ENCODE measurements at places on chromosomes 12 and 14.

- no peak for DNase-seq
Measured at GRCh38 chr14:90593254-90594040, 196.6 kb downstream of the CALM1 start.

DNA sequence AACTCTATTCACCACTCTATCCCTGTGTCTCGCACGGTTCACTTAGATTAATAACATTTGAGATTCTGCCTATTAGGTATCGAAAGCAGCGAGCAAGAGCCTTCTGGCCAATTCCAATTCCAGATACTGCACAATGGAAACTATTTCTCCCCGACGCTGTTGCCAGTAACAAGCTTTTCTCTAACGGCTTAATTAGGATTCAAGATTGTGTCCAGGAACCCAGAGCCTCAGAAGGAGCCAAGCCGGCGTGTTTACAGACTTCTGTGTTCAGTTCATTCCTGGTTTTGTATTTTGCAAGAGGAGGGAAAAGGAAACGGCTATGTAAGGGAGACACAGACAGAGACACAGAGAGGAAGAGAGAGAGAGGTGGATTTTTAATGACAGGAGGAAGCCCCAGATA is 185.6 kb downstream of the DICER1 start:
- peak; percentile 20 for DNase-seq

GRCh38 chr14:58904776-58905175 is 267.0 kb downstream of the DACT1 start:
- DNase-seq: peak; percentile 87

DNA sequence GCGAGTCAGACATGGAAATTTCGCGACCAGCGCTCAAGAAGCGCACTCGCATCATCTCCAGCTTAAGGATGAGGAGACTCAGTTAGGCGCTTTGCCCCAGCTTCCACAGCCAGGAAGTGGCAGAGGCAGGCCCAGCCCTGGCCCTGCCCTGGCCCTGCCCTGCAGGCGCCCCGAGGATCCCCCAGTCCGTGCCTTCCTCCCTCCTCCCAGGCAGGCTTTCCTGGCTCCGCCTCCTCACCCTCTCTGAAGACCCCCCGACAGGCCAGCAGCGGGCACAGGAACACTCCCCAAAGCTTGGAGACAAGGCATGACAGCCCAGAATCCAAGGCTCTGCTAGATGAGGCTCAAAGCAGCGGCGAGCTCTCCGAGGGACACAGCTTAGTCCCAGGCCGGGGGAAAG is 25.1 kb downstream of the UBR7 start:
- DNase-seq: no peak

GRCh38 chr12:59151243-59151642 is 230.9 kb upstream of the LRIG3 start:
- peak; percentile 73 for DNase-seq

GRCh38 chr14:85319101-85319500 is 210.8 kb upstream of the FLRT2 start:
- DNase-seq: no peak

GRCh38 chr14:62015243-62015642 is 253.0 kb downstream of the SNAPC1 start:
- DNase-seq: peak; percentile 2

DNA sequence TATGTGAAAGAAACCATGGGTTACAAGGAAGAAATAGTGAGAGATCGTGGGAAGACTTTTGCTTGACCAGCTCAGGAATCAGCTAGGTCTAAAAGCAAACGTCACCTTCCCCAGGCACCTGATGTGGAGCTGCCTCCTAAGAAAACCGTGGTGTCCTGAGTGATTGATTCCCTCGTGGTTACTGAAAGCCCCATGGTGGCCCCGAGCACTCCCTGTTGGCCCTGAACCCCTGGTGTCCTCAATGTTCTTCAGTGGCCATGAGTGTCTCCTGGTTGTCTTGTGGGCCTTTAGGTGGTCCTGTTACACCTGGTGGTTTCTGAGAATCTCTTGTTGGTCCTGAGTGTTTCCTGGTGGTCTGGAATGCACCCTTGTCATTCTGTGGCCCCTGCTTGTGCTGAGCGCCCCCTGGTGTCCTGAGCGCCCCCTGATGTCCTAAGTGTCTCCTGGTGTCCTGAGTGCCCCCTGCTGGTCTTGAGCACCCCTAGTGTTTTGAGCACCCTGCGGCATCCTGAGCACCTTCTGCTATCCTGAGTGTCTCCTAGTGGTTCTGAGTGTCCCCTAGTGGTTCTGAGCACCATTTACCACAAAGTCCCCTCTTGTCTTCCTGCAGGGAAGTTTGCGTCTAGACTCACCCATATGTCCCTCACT is 518.7 kb downstream of the TMEM121 start:
- no peak for DNase-seq

GRCh38 chr12:53530061-53530460 is 22.8 kb upstream of the NPFF start:
- DNase-seq: no peak

DNA sequence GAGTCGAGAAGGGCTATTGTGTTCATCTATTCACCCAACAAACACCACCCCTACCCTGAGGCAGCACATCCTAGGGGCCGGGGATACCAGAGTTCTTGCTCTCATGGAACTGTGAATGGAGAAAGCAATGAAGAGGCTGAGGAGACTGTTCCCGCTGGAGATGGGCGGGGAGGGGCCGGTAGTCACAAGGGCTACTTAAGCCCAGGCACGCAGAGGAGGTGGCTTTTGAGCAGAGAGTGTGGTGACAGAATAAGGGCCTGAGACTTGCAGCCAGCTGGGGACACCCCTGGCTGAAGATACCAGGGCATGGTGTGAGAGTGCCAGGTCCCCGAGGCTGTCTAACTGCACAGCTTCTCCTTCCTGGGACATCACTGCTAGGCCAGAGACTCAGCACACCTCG is 114.1 kb upstream of the EVL start:
- no peak for DNase-seq

- no peak for DNase-seq
Measured at GRCh38 chr14:51792809-51793208, 67.6 kb upstream of the GNG2 start.

GRCh38 chr12:124568431-124569374 is 1.3 kb upstream of the NCOR2 start:
- DNase-seq: peak; percentile 98

GRCh38 chr12:94147991-94148738 is at the start of gene PLXNC1:
PLXNC1 (plus strand) TSS chr12:94148577; CDS start chr12:94148972, 395 bp downstream.
- peak; percentile 48 for DNase-seq

DNA sequence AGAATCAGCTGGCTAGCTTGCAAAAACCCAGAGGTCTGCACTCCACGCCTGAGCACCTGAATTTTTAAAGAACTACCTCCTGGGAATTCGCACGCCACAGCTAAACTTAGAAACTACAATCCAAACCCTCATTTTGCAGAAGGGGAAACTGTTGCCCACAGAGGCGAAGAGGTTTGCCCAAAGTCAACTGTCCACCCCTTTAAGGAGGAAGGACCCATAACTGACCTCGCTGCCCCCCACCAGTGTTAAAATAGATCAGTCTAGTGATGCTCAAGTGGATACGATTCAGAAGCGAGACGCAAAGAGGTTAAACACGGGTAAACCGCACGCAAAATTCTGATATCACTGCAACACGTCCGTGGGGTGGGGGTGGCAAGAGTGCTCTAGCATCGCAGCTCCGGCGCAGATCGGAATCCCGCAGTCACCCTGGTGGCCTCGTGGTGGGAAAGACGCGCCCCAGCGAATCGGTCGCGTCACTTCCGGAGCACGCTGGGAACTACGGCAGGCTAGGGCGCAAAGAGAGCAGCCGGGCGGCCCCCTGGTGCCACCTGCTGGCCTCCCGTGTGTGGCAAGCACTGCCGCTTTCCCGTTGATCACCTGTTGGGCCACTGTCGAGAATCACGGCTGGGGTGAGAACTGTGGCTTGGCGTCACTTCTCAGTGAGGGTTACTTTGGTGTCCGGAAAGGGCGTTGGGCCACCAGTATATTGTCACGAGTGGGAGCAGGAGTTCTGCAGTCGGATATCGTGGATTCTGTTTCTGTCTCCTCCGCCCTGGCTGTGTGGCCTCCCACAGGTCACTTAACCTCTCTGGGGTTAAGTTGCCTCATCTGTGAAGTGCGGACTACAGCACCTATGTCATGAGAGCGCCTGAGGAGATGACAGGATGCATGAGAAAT is at the start of gene ALKBH2:
Gene ALKBH2 (minus strand): TSS at position 451 of the 897 bp plus-strand sequence. CDS start 686 bp downstream, outside the sequence.
- peak; percentile 88 for DNase-seq

GRCh38 chr12:56723889-56724700 is 1.0 kb downstream of the NACA start:
- DNase-seq: peak; percentile 70

DNA sequence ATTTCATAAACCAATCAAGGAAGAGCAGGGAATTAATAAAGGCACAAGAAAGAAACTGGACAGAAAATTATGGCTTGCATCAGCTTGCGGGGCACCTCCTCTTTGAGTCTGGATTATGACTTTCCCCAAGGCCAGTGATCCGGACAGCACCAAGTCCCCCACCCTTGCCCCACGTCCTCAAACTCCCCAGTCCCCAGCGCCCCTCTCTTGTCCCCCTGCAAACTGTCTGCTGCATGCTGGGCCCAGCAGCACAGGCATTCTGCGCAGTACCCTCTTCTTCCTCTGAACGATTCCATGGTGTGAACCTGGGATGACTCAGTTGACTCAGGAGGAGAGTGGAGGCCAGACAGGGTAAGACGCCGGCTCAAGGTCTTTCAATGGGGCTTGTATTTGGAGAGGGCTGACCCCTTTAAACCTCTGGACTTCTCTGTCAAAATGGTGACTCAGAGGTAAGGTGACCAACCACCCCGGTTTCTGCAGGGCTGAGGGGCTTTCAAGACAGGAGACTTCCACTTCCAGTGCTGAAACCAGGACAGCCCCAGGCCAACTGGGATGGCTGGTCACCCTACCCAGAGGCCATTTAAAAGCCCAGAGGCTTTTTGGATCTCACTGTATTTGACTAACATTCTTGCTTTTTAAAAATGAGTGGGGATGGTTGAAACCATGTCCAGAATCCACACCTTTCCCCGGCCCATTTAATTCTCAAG is 13.5 kb downstream of the C14orf132 start:
- DNase-seq: no peak

GRCh38 chr12:48339442-48340117 is 11.1 kb downstream of the ZNF641 start:
- DNase-seq: no peak

GRCh38 chr14:94379291-94380224 is 8.8 kb downstream of the SERPINA1 start:
- no peak for DNase-seq

DNA sequence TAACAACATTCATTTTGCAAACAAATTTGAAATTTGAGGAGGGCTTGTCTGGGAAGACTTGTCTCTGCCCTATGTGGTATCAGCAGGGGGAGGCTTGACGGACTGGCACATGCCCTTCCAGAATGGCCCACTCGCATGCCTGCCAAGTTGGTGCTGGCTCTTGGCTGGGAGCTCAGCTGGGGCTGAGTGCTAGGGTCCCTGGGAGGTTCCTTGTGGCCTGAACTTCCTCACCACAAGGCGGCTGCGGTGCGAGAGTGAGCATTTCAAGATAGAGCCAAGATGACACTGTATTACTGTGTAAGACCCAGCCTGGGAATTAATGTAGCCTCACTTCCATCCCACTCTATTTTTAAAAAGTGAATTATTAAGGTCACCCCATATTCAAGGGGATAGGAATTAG is 271.6 kb upstream of the PLEKHG7 start:
- DNase-seq: no peak

Measured in fibroblast of skin of right quadriceps (primary cell).